ENCODE measurements at places on chromosomes 1 and 21.

GRCh38 chr1:154478013-154478412 lies 24.0 kb upstream of the TDRD10 start:
- no peak for DNase-seq

GRCh38 chr21:19713313-19713712 lies 1284.9 kb upstream of the NCAM2 start:
- DNase-seq: no peak

- DNase-seq: no peak
Observed at GRCh38 chr21:45465105-45465504, 60.1 kb downstream of the COL18A1 start.

GRCh38 chr1:156804572-156805243 lies 11.9 kb downstream of the SH2D2A start:
- no peak for DNase-seq

DNA sequence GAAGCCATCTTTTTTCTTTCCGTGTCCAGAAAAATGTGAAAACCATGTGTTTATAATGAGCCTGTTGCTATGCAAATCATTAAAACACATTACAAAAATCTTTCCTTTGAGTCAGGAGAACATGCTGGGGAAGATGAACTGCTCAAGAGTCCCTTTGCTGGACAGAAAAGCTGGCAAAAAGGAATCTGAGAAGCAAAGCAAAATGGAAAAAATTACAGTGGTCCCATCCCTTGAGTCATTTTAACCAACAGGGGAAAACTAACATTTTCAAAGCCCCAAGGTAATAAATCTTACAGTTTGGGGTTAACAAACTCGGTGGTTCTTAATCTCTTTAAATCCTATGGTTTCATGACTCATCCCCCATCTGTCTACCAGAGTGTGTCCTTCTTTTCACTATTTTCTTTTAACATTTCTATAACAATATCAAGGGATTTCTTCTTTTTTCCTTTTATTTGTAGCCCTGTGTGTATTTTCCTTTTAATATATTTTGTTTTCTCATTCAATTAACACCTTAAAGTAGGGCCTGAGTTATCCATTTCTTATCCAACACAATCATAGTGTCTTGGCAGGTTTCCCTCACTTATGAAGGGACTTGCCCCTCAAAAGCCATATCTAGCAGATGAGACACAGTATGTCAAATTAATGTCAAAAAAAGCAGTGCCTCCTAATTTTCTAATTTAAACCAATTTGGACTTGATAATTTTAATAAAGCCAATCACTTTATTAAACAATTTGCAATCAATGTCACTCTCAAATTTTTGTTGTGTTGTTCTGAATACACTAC lies 105.4 kb downstream of the PTPN14 start:
- DNase-seq: no peak
